Effector memory CD8-positive, alpha-beta T cell (primary cell): ENCODE measurements at places on chromosomes 1 and 21.
A peak's percentile ranks its signal among the peaks of the same experiment; 100 is the strongest.

GRCh38 chr1:171805395-171806115, 24.1 kb downstream of the METTL13 start:
- peak; percentile 14 for DNase-seq

DNA sequence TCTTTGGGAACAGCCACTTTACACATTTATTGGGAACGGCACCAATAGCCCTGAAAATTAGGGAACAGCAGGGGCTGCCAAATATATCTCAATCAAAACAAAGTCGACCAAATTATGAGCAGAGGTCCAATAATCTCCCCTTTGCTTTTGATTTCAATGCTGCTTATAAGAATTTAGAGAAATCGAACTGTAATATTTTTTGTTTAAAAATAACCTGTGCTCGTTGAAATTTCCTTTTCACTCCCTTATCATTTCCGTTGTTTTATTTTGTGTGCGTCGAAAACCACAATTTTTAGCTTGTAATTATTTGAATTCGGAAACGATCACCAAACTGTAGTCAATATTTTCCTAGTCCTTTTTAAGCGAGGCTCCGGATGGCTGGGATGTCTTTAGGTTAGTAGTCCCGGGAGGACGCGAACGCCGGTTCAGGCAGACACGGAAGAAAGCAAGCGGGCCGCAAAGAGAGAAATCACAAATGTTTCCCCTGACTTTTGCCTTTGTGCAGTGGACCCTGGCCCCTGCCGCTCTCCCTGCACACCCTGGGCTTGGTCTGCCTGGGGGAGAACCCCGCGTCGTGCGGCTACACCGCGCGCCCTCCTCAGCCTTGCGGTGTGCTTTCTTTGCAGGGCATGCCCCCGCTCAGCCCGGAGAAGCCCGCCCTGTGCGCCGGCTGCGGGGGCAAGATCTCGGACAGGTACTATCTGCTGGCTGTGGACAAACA, 2.3 kb downstream of the LHX9 start:
- no peak for DNase-seq

- no peak for DNase-seq
Observed at GRCh38 chr21:25907573-25908275, 173.0 kb downstream of the GABPA start.

GRCh38 chr1:15345705-15346345, 63.9 kb upstream of the EFHD2 start:
- DNase-seq, result peak; percentile 68

GRCh38 chr21:43687566-43688399, 28.4 kb downstream of the RRP1B start:
- no peak for DNase-seq

DNA sequence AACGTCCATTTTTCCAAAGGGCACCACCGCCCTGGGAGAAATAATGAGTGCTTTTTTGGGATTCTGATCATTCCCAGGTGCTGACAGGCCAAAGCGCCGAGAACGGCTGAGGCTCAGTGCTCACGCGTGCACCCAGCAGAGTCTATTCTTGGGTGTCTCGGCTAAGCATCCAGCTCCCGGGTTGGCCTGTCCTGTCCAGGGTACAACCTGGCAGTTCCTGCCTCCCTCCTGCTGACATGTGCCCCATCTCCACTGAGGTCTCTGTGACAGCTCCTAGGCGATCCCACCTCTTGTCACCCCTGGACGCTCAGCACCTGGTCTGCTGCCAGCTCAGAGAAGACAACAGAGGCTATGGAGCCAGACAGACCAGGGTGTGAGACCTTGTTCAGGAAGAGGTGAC, 684.5 kb downstream of the PTPRU start:
- DNase-seq, result no peak

DNA sequence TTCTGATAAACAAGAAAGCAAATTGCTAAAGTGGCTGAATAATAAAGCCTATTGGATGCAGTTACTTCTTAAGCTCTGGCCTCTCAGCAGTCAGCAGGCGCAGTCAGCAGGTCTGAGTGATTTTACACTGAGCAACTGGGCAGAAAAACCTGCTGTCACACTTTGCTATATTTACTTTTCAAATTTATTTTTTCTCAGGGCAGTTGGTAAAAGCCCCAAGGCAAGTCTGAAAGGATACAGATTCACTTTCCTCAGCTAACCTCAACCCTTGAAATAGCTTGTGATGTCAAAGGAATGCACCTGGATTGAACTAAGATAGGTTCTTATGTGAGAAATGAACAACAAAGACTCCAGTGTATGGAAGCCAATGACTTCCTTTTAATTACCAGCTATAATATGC, 34.0 kb downstream of the ATP5PF start:
- DNase-seq, result no peak

- DNase-seq, result no peak
Observed at GRCh38 chr1:19203440-19203839, 6.6 kb downstream of the UBR4 start.

GRCh38 chr1:5478961-5479360, 513.3 kb downstream of the NPHP4 start:
- DNase-seq, result no peak

DNA sequence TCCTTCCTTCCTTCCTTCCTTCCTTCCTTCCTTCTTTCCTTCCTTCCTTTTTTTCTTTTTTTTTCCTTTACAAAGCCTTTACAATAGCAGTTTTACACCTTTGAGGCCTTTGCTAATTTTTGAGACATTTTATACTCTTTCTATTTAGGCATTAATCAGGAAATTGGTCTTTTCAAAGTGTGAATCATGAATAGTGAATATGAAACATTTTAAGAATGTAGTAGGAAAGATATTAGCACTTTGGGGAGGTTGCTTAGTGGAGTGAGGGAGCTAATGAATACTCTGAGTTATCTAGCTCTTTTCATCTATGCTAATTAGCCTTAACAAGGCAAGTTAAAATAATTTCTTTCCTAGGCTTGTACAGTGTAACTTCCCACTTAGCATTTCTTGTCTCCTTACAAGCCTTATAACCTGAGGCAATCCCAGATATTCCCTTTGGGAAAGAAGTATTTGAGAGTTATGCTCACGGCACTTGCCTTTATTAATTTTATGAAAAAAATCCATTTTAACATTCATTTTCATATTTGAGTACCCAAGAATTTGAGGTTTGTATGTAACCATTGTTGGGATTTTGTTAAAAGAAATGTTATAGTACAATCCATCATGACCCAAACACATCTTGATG, 122.6 kb downstream of the NTNG1 start:
- no peak for DNase-seq

DNA sequence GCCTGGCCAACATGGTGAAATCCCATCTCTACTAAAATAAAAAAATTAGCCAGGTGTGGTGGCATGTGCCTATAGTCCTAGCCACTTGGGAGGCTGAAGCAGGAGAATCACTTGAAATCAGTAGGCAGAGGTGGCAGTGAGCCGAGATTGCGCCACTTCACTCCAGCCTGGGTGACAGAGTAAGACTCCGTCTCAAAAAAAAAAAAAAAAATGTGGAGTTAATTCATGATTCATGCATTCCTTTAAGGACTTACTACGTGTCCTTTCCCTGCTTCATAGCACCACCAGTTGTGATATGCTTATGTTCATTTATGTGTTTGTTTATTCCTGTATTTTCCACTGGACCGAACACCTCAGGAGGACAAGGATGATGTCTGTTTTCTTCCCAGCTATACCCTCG, 12.7 kb upstream of the PRELP start:
- no peak for DNase-seq

DNA sequence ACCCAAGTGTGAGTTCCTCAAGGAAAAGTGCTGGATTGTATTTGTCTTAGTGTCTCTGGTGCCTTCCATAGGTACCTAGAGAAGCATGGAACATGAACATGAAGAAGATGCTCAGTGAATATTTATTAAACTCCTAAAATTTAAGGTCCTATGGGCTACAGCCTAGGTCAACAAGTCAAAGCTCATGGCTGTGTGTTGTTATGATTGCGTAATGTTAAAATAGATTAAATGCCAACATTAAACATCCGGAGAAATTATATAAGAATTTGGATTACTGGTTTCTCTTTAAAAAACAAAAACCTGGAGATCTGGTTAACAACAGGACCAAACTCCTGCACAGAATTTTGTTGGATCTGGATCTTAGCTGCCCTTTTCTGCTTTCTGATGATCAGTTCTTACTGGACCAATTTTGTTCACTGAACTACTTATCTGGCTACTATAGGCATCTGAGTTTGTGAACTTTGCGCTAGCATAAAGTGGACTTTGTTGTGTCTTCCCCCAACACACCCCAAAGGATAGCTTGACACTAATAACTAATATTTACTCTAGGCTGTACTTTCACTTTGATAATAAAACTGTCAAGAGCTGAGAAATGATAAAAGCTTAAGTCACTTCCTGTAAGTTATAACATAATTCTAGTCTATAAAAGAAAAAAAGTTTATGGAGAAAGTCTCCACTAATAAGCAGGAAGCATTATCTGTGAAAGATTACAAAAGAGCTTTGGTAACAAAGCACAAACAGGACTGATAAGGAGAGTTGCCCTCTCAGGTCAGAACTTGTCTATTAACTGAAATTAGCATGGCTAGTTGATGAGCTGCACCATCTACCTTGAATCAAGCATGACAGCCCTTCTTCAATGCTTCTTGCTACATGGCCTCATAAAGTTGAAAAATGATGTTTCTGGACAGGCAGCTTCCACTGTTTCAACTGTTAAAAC, 20.7 kb downstream of the F5 start:
- DNase-seq, result no peak

DNA sequence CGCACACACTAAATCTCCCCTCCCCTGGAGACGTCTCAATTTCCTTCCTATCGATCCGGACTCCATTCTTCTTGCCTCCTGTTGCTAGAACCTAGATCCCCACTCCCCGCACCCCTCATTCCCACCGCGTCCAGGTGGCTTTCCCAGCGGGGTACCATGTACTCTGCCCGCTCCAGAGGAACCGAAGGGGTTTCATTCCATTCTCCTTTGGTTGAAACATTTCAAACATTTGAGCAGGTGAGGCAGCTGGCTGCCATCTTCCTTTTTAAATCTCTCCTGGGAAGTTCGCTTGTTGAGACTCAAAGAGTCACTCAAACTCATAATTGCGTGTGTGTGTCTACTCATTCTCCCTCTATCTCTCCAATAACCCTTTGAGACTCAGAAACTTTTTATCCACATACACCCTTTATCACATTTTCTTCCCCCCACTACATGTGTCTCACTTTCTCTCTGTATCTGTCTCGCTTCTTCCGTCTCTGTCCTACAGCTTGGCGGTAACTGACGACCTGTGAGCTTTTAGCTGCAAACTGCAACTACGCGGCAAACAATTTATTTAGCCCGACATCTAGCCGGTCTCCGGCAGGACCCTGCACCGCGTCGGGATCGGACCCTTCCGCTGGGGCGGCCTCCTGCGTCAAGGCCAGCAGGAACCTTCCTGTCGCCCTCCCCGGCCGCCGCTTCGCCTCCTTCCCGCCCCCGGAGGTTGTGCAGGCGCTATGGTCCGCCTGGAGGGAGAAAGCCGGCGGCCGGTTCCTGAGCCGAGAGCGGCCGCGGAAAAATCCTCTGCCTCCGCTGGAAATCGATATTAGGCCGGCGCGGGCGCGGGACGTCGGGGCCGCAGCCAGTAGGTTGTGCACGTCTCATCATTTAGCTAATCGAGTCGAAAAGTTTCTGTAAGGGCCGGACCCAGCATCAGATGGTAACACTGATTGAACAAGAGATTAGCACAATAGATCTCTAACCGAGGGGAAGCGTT, 3.0 kb upstream of the FOXD3 start:
- no peak for DNase-seq

DNA sequence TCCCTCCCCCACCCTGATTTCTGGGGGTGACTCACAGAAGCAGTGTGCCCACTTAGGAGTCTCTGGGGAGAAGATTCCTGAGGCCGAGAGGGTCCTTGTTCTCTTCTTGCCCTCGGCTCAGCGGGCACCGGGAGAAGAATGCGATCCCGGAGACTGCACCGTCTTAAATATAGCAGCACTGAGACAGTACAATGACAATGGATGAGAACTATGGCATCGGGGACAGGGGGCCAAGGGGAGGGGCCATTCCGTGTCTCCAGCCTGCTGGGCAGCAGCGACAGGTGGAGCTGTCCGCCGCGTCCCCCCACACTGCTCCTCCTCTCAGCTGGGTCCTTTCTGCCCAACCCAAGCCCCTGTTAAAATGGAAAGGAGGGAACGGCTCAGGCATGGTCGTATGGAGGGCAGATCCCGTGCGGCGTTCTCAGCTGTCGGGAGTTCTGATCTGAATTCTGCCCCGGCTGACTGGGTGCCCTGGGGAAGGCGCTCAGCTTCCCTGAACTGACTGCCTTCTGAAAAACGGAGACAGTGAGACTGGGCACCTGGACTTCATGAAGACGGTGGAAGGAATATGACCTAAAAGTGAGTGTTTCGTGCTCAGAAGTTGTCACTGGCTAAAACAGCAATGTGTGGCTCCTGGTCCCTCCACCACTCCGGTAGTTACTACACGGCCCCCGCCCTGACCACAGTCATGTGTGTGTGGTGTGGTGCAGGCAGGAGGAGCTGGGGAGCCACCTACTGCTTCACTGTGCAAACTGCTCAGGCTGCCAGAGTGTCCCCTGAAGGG, at the start of gene MYOM3:
Gene MYOM3, minus strand, starts transcription at position 140 of the 784 bp plus-strand sequence. CDS start 3,499 bp downstream, outside the sequence.
- DNase-seq, result peak; percentile 28

DNA sequence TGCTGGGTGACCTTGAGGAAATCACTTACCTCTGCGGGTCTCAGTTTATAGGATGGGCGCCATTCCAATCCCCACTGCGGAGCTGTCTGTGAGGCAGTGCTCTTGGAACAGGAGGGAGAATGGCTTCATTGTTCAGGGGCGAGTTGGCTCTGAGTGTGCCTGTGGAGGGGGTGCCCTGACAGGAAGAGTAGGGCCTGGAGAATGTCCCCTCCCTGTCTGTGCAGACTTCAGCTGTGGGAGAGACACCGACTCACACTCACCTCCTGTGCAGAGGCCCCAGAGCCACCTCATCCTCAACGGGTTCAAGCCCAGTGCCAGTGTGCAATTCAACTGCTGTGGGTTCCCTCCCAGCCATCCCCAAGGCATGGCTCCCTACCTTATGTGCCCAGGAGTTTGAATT, 17.1 kb downstream of the ADORA1 start:
- no peak for DNase-seq

DNA sequence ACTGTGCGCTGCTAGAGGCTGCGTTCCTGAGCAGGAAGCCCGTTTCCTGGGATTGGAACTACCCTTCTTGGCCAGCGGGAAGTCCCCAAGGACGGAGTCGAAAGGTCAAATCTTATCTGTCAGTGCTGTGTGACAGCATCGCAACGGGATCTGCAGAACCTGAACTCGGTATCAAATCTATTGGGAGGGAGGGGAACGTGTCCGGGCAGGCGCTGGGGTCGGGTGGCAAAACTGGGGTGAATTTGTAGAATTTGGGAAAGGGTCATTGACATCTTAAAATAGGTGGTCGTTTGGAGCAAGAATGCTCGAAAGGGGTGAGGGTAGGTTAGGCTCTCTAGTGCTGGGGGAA, 725 bp upstream of the ARPC5 start:
- DNase-seq, result no peak

GRCh38 chr21:33801424-33802405, 113.9 kb downstream of the ATP5PO start:
- DNase-seq, result no peak

- DNase-seq, result no peak
Observed at GRCh38 chr1:2314273-2314802, 77.0 kb downstream of the MORN1 start.

GRCh38 chr1:150596976-150597375, 17.6 kb upstream of the MCL1 start:
- no peak for DNase-seq

- DNase-seq, result no peak
Observed at GRCh38 chr1:244137276-244137675, 86.2 kb downstream of the ZBTB18 start.

GRCh38 chr1:212667223-212668139, 32.2 kb downstream of the BATF3 start:
- no peak for DNase-seq
